ENCODE measurements at places on chromosomes 1 and 21.
A peak's percentile ranks its signal among the peaks of the same experiment; 100 is the strongest.

- DNase-seq = no peak
These were observed 105.0 kb downstream of the SIM2 start for GRCh38 chr21:36803816-36804439.

DNA sequence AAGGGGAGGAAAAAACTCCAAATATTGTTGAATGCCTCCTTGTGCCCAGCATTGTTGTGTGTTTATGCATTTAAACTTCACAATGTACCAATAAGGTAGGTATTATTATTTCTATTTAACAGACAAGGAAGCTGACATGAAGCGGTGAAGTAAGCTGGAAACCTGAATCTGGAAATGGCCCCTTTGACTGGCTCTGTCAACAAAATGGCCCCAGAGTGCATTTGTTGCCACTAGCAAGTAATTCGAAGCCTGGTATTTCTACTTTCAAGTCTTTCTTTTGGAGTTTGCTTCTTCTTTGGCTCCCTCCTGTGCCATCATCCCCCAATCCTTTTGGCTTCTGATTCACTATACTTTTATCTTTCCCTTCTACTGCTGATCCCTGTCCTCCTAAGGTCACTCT lies 23.1 kb downstream of the CRYZL1 start:
- DNase-seq = no peak

- no peak for DNase-seq
These were observed 29.5 kb upstream of the DMRTA2 start for GRCh38 chr1:50452700-50453099.

- DNase-seq = no peak
These were observed 185.2 kb downstream of the FAF1 start for GRCh38 chr1:50774759-50775351.

DNA sequence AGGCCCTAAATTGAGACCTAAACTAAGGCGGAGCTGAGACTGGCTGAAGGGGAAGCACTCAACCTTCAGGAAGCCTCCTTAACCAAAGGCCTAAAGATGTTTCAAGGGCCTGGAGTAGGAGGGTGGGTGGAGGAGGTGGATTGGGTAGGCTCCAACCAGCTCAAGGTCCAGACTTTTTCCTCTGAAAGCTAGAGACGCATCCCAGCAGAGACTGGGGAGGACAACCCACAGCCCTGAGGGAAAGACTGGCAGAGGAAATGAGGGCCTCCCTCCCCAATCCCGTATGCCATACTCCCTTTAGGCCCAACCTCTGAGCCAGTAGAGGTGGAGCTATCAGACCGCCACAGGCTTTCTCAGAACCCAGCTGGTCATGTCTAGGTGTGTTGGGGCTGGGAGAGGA lies 1.1 kb downstream of the ECM1 start:
- DNase-seq = no peak

- DNase-seq = no peak
These were observed 118.0 kb upstream of the BARHL2 start for GRCh38 chr1:90834886-90835660.

- no peak for DNase-seq
These were observed 47.8 kb downstream of the AZIN2 start for GRCh38 chr1:33128781-33129180.

GRCh38 chr1:182368903-182369302 lies 22.7 kb downstream of the GLUL start:
- no peak for DNase-seq

DNA sequence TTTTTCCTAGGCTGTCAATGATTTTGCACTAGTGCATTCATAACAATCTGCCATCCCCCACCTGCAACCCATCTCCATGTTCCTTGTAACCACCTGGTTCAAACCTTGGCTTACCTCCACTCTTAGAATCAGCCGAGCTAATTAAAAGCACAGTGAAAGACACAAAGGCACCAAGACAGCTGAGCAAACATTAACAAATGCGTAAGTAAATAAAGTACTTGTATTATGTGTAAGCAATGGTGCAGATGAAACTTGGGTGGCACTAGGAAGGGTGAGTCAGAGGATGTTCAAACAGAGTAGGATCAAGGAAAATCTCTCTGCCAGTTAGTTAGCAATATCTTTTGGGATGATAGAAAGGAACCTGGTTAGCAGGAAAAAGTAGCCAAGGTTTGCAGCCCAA lies 5.1 kb upstream of the FOXJ3 start:
- DNase-seq = peak; percentile 51

- DNase-seq = no peak
These were observed 424.3 kb downstream of the PCP4 start for GRCh38 chr21:40291560-40291959.

- DNase-seq = peak; percentile 68
These were observed 494.7 kb downstream of the SMYD3 start for GRCh38 chr1:246012341-246012740.

GRCh38 chr1:113835686-113836290 lies 23.5 kb upstream of the RSBN1 start:
- peak; percentile 79 for DNase-seq

GRCh38 chr21:15976807-15977206 lies 247.0 kb downstream of the USP25 start:
- no peak for DNase-seq

- DNase-seq = no peak
These were observed 98.3 kb upstream of the MAGI3 start for GRCh38 chr1:113291777-113292602.

GRCh38 chr1:11767922-11768704 lies 6.1 kb downstream of the C1orf167 start:
- no peak for DNase-seq

GRCh38 chr1:37358992-37359391 lies 115.4 kb upstream of the ZC3H12A start:
- no peak for DNase-seq

GRCh38 chr1:154767315-154768240 lies 102.5 kb downstream of the KCNN3 start:
- peak; percentile 78 for DNase-seq

DNA sequence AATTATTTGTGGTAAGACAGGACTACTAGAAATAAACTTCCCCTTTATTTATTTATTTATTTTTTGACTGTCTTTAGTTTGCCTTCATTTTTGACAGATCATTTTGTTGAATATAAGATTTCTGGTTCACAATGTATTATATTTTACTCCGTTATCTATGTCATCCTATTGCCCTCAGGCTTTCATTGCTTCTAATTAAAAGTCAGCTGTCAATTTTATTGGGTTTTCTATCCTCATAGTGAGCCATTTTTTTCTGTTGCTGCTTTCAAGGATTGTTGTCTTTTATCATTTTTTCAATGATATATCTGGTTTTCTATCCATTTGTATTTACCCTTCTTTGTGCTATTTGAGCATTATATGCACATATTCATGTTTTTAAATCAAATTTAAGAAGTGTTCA lies 866.2 kb downstream of the LRRIQ3 start:
- no peak for DNase-seq

- peak; percentile 88 for DNase-seq
These were observed 72.9 kb downstream of the SETD4 start for GRCh38 chr21:35987475-35987874.

DNA sequence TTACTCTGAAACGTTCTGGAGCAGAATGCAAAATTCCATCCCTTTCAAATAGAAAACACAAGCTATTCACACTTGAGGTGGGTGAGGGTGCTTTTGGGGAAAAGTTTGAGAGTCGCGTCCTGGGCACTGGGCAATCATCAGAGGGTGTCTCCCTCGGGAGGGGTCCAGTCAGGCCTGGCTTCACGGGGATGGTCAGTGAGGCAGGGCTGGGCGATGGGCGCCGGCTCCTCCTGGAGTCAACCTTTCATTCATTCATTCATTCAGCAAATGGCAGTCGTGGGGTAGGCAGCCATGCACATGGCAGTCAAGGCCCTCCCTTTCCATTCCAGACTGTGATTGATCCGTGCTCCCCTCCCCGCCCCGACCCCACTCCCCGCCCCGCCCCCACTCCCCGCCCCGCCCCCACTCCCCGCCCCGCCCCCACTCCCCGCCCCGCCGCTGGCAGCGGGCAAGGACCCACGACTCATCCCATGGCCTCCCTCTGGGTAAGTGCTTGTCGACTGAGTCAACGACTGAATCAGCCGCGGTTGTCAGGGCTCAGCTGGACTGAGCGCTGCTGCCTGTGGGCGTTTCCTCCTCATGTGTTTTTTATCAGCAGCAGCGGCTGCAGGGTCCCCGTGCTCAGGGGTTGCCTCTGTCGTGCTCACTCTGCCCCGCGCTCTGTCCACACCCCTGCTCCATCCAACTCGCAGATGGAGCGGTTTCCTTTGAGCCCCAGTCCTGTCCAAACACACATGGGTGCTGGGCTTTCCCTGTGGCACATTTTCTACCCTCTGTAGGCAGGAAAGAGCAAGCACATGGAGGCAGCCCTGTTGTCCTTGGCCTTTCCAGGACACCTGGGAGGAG lies 12.5 kb upstream of the SPSB1 start:
- DNase-seq = peak; percentile 79

DNA sequence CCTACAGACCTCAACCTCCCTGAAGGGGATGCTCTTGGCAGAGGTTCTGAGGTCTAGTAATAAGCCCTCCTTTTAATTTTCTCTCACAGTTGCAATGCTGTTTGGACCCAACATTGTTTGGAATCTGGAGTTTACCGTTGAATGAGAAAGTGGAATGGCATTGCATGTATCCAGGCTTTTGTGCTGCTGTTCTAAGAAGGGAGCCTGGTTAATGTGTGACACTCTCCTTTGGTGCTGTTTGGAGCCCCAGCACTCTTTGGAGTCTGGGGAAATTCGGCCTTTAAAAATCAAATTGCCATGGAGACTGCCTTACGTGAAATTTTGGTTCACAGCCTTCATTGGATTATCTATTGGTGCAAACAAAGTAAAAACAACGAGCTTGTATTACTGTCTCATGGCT lies 23.7 kb upstream of the TMEM61 start:
- DNase-seq = no peak

GRCh38 chr1:226425431-226426031 lies 17.6 kb upstream of the PARP1 start:
- no peak for DNase-seq

GRCh38 chr1:163426505-163427251 lies 104.9 kb downstream of the NUF2 start:
- no peak for DNase-seq

- DNase-seq = no peak
These were observed 310.6 kb upstream of the PTBP2 start for GRCh38 chr1:96411006-96411405.

GRCh38 chr21:42117967-42118780 lies 47.1 kb downstream of the UMODL1 start:
- DNase-seq = no peak

DNA sequence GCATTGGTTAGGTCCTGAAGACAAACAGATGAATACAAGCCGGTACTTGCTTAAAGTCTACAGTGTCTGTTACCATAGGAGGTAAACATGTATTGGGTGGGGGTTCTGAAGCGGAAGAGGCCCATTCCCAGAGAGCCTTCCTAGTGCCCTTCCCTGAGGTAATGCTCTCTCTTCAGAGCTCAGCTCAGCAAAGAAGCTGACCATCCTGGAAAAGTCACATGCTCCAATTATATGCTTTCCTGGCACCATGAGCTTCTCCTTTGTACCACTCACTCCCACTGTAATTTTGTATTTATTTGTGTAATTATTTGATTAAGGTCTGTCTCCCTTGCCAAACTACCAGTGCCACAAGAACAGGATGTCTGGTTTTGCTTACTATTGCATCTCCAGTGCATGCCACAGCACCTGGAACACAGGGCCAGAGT lies 42.0 kb downstream of the RAB3B start:
- no peak for DNase-seq

- DNase-seq = no peak
These were observed 54.0 kb upstream of the ECE1 start for GRCh38 chr1:21344098-21344749.

DNA sequence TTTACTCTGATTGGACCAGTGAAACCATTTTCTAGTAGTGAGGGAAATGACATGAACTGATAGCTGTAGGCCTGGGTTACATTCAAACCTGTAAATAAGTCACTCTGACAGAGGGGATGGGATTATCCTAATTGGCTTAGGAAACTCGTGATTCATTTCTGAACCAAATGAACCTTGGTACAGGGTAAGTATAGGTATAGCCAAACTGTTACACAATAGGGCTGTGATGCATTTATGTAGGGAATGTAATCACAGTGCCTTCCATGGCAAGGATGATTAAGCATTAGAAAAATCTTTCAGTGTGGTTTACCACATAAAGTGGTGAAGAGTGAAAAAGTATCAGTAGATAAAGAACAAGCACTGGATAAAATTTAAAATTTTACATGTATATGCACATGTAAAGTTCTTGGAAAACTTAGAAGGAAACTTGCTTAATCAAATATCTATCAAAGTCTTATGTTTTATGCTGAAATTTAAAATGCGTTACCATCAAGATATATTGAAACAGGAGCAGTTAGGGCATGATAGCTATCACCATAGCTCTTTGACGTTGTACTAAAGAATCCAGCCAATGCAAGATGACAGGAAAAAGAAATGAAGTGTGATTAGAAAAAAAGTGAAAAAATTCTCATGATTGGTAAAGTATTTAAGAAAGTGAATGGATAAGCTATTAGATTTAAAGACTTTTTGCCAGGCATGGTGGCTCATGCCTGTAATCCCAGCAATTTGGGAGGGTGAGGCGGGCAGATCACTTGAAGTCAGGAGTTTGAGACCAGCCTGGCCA lies 63.0 kb downstream of the RABGAP1L start:
- no peak for DNase-seq
